ENCODE measurements at places on chromosomes 2 and 18. TPM values are rescaled to one million over a fixed set of nuclear protein-coding genes. Genes with fewer than 3 reads are reported as not detected.

Gene FBXO15
- polyA plus RNA-seq: 0.41 TPM

Gene IL36A
- polyA plus RNA-seq: 394 TPM

Gene CD207
- polyA plus RNA-seq: 10.2 TPM

Gene DOK6
- polyA plus RNA-seq: 0.07 TPM

Gene GLS
- polyA plus RNA-seq: 9.4 TPM

Gene ITPRIPL1
- polyA plus RNA-seq: 1.4 TPM

Gene ZSCAN30
- polyA plus RNA-seq: 8.0 TPM

Gene SNTG2
- polyA plus RNA-seq: 0.26 TPM

Gene PLB1
- 1.3 TPM for polyA plus RNA-seq

Gene TRIM43
- not detected for polyA plus RNA-seq

Gene MIB1
- 3.7 TPM for polyA plus RNA-seq

Gene EDAR
- polyA plus RNA-seq: 2.3 TPM

Gene TMEM169
- polyA plus RNA-seq: 0.07 TPM

Gene NTSR2
- not detected for polyA plus RNA-seq

Gene DLX2
- polyA plus RNA-seq: not detected

Gene SERPINB4
- polyA plus RNA-seq: 68.4 TPM

Gene DLX1
- 0.02 TPM for polyA plus RNA-seq

Gene GPR45
- not detected for polyA plus RNA-seq

Gene FAM161A
- polyA plus RNA-seq: 1.1 TPM

Gene MARCO
- 0.18 TPM for polyA plus RNA-seq

Gene TACR1
- 0.72 TPM for polyA plus RNA-seq

Gene METTL8
- polyA plus RNA-seq: 13.8 TPM

Gene PROKR1
- polyA plus RNA-seq: 0.02 TPM

Gene RNF144A
- polyA plus RNA-seq: 2.0 TPM

Gene COL6A3
- polyA plus RNA-seq: 4.3 TPM

Gene ATP6V1B1
- 0.13 TPM for polyA plus RNA-seq
